GM12878 (cell line): ENCODE measurements at places on chromosomes 7 and 10. TPM values are rescaled to one million over a fixed set of nuclear protein-coding genes. Genes with fewer than 3 reads are reported as not detected.

The IGFBP3 gene
- total RNA-seq, result 25.1 and 28.0 TPM in 2 replicates

The SFRP5 gene
- total RNA-seq, result 0.11 TPM in 1 of 2 replicates, not detected in the other

The PTN gene
- total RNA-seq, result 0.16 TPM in 1 of 2 replicates, not detected in the other

The CASTOR2 gene
- 0.58 and 1.1 TPM in 2 replicates for total RNA-seq

The HECW1 gene
- 0.21 and 0.31 TPM in 2 replicates for total RNA-seq

The OPN4 gene
- total RNA-seq, result not detected in 2 replicates

DNA sequence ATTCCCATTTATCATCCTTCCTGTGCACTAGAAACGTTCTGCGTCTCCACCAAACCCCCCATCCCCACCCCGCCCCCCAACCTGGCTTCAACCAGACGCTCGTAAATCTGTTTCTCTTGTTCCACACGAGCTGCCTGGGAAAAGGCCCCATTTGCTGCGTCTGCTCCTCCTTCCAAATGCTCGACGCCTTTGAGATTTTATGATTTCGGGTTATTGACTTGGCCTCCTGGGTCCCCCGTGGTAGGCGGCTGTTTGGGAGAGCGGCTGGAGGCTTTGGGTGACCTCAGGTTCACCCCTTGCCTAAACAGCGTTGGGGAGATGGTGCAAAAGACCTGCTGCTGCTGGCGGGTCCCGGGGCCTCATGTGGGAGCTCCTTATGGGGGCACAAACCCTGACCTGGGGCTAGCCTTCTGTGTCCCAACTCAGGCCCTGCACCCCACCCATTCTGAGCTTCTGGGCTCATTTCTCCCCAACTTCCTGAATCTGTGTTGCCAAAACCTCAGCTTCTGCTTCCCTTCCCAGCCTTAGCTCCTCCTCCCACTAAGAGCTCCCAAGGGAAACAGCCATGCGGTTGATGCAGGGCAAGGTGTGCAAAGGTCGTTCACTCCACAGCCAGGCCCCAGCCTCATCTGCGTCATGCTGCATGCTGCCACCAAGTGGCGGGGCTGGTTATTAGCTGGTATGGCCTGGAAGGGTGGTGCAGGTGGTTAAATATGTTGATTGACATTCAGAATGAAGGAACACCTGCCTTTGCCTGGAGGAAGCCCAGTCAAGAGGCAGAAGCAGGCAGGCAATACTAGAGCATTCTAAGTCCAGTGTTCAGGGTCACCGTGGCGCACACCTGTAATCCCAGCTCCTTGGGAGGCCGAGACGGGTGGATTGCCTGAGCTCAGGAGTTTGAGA lies 49.1 kb upstream of the ELN start:
- no peaks in the 10 kb centered on the region for H3K27me3 ChIP-seq
- no peak overlapping the region for H3K27ac ChIP-seq
- H3K4me1 ChIP-seq, result no peaks in the 10 kb centered on the region
- H3K36me3 ChIP-seq, result no peaks in the 10 kb centered on the region
- DNase-seq, result peak; percentile 45
- H3K4me3 ChIP-seq, result no peak overlapping the region

DNA sequence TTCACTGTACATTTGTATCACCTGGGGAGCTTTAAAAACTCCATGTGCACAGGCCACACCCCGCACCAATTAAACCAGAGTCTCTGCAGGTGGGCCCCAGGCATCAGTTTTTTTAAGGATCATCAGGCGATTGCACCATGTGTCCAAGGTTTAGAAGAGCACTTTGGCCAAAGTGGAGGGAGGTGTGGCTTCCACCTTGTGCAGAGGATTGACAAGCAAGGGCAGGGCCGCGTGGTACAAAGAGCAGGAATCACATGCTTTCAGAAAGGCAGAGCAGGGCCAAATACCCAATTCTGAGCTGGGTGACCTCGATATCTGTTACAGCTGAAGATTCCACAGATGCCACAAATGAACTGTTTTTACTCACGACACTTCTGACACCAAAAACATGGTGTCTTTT lies 52.4 kb downstream of the NOC3L start:
- H3K27me3 ChIP-seq, result no peaks in the 10 kb centered on the region
- DNase-seq, result no peak
- no peaks in the 10 kb centered on the region for H3K4me1 ChIP-seq
- H3K27ac ChIP-seq, result no peak overlapping the region
- H3K4me3 ChIP-seq, result no peak overlapping the region

DNA sequence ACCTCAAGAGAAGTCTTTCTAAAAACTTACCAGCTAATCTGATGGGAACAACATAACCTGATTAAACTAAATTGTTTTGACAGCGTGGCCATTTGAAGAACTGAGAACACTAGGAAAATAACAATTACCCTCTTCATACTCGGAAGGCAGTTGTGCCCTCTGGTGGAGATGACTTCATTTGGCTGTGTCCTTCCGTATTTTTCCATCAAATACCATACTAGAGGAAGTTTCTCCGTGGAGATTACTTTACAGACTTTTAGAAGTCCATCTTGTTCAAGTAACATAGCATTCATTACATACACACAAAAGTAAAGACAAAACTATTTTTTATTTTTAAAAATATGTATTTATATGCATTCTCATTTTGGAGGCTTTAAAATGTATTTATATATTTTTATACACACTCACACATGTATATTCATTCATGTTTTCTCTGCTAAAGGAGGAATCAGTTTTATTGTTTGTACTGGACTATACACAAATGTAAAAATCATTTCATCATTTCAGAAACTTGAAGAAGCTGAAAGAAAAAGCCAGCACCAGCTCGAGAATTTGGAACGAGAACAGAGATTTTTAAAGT lies 25.2 kb downstream of the SMNDC1 start:
- no peak overlapping the region for H3K4me3 ChIP-seq
- no peaks in the 10 kb centered on the region for H3K36me3 ChIP-seq
- H3K27ac ChIP-seq, result no peak overlapping the region
- no peaks in the 10 kb centered on the region for H3K4me1 ChIP-seq

DNA sequence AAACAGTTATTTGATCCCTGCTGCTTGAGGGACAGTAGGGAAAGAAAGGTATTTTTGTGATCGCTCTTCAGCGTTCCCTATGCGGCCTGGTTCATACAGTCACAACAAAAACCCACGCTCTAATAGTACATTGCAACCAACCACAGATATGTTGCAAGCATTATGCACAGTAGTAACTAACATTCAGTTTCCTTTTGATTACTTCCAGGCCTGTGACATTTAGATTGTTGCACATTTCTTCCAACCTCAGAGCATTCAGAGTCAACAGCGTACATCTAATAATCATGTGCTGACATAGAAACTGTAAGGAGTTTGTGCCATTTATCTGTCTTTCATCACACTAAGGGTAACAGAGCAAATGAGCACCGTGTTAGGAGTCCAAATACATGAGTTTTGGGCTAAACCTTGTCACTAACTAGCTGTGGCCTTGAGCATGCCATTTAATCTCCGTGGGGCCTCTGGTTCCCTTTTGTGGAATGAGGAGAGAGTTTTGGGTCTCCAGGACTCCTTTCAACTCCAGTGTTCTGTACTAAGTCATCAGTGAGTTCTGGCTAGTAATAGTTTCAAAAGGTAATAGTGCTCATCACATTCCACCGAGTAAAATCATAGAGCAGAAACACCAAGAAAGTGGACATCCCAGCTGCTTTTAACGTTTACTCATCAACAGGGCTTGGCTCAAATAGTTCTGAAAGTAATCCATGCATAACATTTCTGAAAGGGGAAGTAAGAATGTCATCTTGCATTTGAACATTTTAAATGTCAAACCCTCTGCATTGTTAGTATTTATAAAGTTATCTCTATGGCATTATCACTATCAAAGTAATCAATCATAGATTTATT lies 99.0 kb upstream of the FZD1 start:
- DNase-seq, result peak; percentile 24
- no peaks in the 10 kb centered on the region for H3K27me3 ChIP-seq
- H3K36me3 ChIP-seq, result no peaks in the 10 kb centered on the region
- H3K4me1 ChIP-seq, result peaks cover 9% of the 10 kb centered on the region
- H3K4me3 ChIP-seq, result no peak overlapping the region
- peak overlapping the region; percentile 30; the same call in 1 of the 2 replicates for H3K27ac ChIP-seq

- no peak overlapping the region for H3K4me3 ChIP-seq
- no peak overlapping the region for H3K27ac ChIP-seq
- no peaks in the 10 kb centered on the region for H3K36me3 ChIP-seq
- H3K4me1 ChIP-seq, result no peaks in the 10 kb centered on the region
- peaks cover 6% of the 10 kb centered on the region; the same call in 1 of the 2 replicates for H3K27me3 ChIP-seq
Measured at GRCh38 chr7:31340051-31340450, 475 bp downstream of the NEUROD6 start.

DNA sequence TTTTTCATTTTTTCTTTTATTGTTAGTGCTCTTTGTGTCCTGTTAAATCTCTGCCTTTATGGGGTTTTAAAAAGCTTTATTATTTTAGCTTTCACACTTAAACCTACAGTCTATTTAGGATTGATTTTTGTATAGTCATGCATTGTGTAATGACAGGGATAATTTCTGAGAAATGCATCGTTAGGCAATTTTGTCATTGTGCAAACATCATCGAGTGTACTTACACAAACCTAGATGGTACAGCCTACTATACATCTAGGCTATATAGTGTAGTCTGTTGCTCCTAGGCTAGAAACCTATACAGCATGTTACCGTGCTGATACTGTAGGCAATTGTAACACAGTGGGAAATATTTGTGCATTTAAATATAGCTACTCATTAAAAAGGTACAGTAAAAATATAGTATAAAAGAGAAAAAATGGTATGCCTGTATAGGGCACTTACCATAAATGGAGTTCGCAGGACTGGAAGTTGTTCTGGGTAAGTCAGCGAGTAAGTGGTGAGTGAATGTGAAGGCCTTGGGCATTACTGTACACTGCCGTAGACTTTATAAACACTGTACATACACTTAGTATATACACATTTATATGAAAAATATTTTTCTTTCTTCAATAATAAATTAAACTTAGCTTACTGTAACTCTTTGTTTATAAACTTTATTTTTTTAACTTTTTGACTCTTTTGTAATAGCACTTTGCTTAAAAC lies 16.0 kb downstream of the UBE2D1 start:
- H3K4me3 ChIP-seq, result no peak overlapping the region
- H3K27ac ChIP-seq, result no peak overlapping the region
- no peaks in the 10 kb centered on the region for H3K36me3 ChIP-seq
- H3K4me1 ChIP-seq, result no peaks in the 10 kb centered on the region

- no peak overlapping the region for H3K4me3 ChIP-seq
- H3K27me3 ChIP-seq, result peaks cover 2% of the 10 kb centered on the region; the same call in 1 of the 2 replicates
- no peak overlapping the region for H3K27ac ChIP-seq
- H3K4me1 ChIP-seq, result no peaks in the 10 kb centered on the region
- H3K36me3 ChIP-seq, result no peaks in the 10 kb centered on the region
- no peak for DNase-seq
Measured at GRCh38 chr10:97822261-97822687, 27.4 kb upstream of the GOLGA7B start.

DNA sequence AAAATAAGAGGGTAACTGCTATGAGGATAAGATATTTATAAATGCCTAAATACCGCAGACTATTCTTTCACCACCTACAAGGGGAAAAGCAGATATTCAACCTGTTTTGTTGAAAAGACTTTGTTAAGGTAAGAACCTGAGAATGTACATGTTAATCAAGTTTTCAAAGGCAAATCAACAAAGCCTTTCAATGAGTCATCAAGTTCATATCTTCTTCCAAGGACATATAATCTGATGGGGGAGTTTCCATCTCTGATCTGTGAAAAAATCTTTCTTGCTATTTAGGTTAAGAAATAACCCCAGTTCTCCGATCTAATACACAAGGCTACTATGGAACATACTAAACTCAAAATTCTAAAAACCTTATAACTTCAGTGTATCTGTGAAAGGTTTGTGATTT lies 40.0 kb upstream of the ANLN start:
- H3K4me1 ChIP-seq, result no peaks in the 10 kb centered on the region
- no peaks in the 10 kb centered on the region for H3K27me3 ChIP-seq
- H3K4me3 ChIP-seq, result no peak overlapping the region
- DNase-seq, result no peak
- no peaks in the 10 kb centered on the region for H3K36me3 ChIP-seq
- no peak overlapping the region for H3K27ac ChIP-seq

- DNase-seq, result no peak
- no peaks in the 10 kb centered on the region for H3K36me3 ChIP-seq
- H3K27me3 ChIP-seq, result no peaks in the 10 kb centered on the region
- H3K27ac ChIP-seq, result no peak overlapping the region
- H3K4me3 ChIP-seq, result no peak overlapping the region
Measured at GRCh38 chr10:54985732-54986131, 184.7 kb upstream of the PCDH15 start.

- H3K36me3 ChIP-seq, result no peaks in the 10 kb centered on the region
- H3K4me3 ChIP-seq, result no peak overlapping the region
- no peak for DNase-seq
Measured at GRCh38 chr10:61066661-61067344, 122.8 kb upstream of the RHOBTB1 start.

DNA sequence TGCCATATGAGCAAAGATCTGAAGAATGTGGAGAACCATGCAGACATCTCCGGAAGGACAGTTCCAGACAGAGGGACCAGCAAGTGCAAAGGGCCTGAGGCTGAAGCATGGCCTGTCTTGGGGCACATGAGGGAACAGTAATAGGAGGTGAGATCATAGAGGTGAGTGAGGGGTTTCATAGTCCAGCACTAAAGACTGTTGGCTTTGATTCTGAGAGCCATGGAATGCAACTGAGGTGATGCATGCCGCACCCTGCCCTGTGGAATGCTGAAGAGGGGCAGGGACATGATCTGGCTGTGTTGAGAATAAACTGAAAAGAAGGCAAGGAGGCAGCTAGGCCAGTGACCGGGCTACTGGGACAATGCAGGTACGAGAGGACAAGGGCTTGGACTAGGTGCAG lies 253.1 kb upstream of the KLF14 start:
- peaks cover 3% of the 10 kb centered on the region; the same call in 1 of the 2 replicates for H3K4me1 ChIP-seq
- no peak overlapping the region for H3K27ac ChIP-seq
- no peaks in the 10 kb centered on the region for H3K27me3 ChIP-seq
- H3K36me3 ChIP-seq, result 0 out of 2 replicates have a peak, but pooled peaks cover 4% of the 10 kb centered on the region
- no peak for DNase-seq
- H3K4me3 ChIP-seq, result no peak overlapping the region

- no peaks in the 10 kb centered on the region for H3K27me3 ChIP-seq
- H3K4me3 ChIP-seq, result no peak overlapping the region
- H3K36me3 ChIP-seq, result no peaks in the 10 kb centered on the region
- no peak overlapping the region for H3K27ac ChIP-seq
- DNase-seq, result no peak
Measured at GRCh38 chr7:89458114-89458513, 662.6 kb upstream of the TEX47 start.

GRCh38 chr7:27031289-27032172 lies 64.3 kb downstream of the HOXA1 start:
- no peak overlapping the region for H3K27ac ChIP-seq
- H3K4me3 ChIP-seq, result no peak overlapping the region
- H3K4me1 ChIP-seq, result peaks cover 6% of the 10 kb centered on the region; the same call in 1 of the 2 replicates
- no peaks in the 10 kb centered on the region for H3K27me3 ChIP-seq
- H3K36me3 ChIP-seq, result no peaks in the 10 kb centered on the region

DNA sequence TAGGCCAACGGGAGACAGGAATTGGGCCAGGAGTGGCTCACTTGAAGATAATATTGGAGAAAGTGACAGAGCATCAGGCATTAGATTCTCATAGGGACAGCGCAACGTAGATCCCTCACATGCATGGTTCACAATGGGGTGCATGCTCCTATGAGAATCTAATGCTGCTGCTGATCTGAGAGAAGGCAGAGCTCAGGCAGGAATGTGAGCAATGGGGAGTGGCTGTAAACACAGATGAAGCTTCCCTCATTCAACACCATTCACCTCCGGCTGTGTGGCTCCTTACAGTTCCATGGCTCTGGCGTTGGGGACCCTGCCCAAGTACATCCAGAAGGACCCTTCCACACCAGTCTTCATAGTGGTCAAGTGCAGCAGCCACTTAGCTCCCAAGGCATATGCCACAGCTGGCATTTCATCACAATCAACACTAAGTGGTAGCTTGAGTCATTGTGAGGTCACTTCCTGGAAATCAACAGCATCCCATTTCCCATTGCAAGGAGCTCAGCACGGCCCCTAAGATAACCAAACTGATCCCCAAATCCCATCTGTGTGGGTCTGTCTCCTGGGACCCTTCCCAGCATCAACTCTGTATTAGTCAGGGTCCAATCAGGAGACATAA lies 174.5 kb downstream of the TPST1 start:
- peaks cover 2% of the 10 kb centered on the region; the same call in 1 of the 2 replicates for H3K36me3 ChIP-seq
- H3K4me1 ChIP-seq, result no peaks in the 10 kb centered on the region
- DNase-seq, result no peak
- no peaks in the 10 kb centered on the region for H3K27me3 ChIP-seq
- no peak overlapping the region for H3K4me3 ChIP-seq
